ENCODE measurements at places on chromosomes 4 and X.
A peak's percentile ranks its signal among the peaks of the same experiment; 100 is the strongest.

DNA sequence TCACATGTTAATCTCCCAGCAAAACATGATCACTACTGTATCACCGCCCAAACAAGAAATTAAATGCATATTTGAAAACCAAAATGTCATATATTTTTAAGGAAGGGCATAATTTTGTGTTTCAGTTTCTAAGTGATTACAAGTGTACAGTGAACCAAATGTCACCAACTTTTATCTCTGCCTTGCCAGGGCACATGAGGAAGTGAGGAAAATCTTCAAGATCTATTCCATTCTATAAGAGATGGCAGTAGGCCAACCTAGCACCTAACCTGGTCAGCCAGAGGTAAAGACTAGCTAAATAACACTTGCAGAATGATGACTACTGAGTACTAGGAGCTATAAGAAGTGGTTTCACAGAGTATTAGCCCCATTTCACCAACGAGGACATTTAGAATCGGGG is 107.2 kb downstream of the ATP11C start:
- no peak for DNase-seq

DNA sequence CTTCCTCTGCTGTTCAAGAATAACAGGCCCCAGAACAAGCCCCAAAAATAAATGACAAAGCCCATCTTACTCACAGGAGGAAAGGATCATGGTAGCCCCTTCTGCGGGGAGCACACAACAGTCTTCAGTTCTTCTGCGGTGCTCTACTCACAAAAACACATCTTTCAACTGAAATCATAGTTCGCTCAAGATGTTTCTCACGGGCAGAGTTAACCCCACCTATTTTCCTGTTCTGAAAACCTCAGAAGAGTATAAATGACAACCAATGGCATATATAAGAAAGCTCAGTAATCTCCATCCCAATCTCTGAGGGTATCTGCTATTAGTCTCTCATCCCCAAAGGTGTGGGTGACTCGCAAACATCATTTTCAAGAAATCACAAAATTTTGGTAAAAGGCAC is at the start of gene TXK:
Gene TXK (minus strand): TSS at position 170 of the 400 bp plus-strand sequence. CDS start 80 bp downstream, at position 90.
- no peak for DNase-seq

GRCh38 chr4:13611283-13611842 is 16.2 kb downstream of the BOD1L1 start:
- DNase-seq = no peak

- no peak for DNase-seq
Measured at GRCh38 chr4:157804986-157805385, 367.8 kb downstream of the GASK1B start.

DNA sequence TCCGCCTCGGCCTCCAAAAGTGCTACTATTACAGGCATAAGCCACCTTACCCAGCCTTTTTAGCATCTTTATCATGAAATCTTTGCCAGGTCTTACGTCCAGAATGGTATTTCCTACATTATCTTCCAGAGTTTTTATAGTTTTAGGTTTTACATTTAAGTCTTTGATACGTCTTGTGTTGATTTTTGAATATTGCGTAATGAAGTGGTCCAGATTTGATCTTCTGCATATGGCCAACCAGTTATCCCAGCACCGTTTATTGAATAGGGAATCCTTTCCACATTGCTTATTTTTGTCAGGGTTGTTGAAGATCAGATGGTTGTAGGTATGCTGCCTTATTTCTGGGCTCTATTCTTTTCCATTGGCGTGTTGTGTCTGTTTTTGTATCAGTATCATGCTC is 349.6 kb downstream of the KCTD8 start:
- DNase-seq = no peak

GRCh38 chr4:17336524-17336961 is 175.3 kb downstream of the QDPR start:
- peak; percentile 77 for DNase-seq

- no peak for DNase-seq
Measured at GRCh38 chr4:85826060-85826678, 351.2 kb downstream of the ARHGAP24 start.

DNA sequence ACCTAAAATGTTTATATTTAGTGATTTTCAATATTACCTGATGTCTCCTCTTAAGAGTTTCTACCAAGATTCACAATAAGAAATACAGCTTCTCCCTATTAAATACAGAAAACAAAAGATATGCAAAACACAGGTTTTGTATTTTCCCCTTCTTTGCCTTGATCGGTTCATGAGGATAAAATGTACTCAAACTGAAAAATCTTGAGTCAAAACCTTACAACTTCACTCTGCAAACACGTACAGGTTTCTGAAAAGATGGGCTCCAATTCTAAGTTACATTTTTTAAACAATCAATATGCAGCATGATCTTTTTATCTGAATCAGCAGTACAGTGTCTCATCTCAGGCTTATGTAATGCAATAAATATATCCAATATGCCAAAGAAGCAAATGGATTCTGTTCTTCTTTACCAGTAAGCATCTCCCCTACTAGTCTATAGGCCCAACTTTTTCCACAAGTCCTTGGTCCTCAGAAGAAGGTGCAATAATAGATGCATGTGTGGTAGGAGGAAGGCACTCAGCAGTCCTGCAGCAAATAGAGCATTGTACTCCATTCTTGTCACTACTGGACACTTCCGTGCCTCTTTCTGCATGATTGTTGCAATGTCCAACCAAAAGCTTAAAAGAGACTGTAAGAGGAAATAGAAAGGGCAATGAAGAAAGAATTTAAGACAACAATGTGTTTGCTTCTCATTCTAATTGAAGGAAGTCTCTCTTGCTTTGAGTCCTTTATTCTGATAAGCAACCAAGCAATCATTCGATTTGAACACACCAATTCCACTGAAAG is 3.2 kb downstream of the MAPK10 start:
- no peak for DNase-seq

DNA sequence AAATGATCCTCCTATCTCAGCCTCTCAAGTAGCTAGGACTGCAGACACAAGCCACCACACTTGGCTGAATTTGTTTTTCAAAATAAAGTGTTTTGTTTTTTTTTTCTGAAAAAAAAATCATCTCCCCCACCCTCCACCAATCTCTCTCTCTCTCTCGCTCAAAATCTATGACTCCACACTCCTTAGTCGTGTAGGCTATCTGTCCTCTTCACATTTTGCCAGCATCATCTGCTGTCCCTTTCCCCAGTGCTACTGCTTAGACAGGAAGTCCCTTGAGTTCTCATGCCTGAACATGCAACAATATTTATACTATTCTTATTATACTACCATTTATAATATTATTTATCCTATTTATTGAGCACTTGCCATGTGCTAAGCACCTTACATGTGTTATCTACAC is 80.7 kb upstream of the TMEM164 start:
- DNase-seq = no peak

DNA sequence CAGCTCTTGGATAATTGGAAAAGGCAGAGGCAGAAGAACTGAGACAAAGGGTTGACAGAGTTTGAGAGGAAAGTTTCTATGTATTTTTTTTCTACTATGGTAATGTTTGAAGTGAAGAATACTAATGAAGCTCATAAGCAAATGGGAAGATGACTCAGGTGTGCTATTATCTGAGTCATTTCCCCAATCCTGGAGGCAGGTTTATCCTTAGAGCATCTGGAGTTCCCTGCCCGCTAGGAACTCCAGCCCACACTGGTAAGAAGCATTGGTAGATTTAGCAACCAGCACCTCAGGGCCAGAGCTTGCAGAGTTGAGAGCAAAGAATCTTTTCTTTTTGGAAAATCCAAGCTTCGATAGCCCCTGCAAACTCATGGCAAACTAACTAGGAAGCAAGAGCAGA is 55.2 kb downstream of the DOCK11 start:
- no peak for DNase-seq

- DNase-seq = no peak
Measured at GRCh38 chrX:5791721-5792120, 436.9 kb downstream of the NLGN4X start.

- no peak for DNase-seq
Measured at GRCh38 chrX:23811108-23811651, 28.2 kb downstream of the SAT1 start.

DNA sequence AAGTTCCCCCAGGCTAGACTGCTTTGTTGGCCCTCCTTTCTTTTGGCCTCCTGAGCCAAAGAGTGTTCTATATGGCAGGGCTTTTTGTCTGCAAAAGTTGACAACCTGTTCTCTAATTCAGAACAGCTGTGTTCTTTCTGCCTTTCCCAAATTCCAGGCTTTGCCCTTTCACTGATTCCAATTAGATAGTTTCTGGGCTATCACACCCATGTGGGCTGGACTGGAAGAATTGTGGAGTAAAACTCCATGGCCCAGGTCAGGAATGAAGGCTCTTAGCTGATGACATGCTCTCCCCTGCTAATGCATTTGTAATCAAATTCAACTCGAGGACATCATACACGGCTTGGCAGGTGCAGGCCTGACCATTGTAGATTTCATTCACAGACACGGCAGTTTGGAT is 19.4 kb downstream of the BMP3 start:
- no peak for DNase-seq

DNA sequence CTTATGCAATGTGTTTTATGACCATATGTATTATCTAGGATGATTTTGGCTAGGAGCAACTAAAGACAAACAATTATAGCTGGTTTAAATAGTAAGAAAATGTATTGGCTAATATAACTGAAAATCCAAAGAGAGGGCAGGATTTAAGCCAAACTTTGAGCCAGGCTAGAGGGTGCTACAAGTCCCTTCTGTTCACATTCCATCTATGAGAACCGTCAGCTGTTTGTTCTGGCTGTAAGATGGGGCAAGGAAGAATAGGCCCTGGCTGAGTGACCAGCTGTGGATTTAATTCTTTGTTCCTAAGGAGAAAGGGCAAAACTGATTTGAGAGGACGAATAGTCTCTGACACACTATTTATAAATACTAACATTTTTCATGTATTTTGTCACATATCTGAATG is 79.2 kb upstream of the UGT8 start:
- DNase-seq = no peak

DNA sequence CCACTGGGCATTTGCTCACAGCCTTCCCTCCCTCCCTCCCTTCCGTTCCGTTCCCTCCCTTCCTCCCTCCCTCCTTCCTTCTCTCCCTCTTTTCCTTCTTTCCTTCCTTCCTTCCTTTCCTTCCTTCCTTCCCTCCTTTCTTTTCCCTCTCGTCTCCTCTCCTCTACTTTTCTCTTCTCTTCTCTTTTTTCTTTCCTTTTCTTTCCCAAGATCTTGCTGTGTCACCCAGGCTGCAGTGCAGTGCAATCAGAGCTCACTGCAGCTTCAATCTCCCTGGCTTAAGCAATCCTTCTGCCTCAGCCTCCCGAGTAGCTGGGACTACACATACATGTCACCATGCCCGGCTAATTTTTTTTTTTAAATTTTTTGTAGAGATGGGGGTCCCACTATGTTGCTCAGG is 26.7 kb upstream of the ING2 start:
- no peak for DNase-seq

- no peak for DNase-seq
Measured at GRCh38 chr4:113756005-113756410, 5.5 kb downstream of the CAMK2D start.

DNA sequence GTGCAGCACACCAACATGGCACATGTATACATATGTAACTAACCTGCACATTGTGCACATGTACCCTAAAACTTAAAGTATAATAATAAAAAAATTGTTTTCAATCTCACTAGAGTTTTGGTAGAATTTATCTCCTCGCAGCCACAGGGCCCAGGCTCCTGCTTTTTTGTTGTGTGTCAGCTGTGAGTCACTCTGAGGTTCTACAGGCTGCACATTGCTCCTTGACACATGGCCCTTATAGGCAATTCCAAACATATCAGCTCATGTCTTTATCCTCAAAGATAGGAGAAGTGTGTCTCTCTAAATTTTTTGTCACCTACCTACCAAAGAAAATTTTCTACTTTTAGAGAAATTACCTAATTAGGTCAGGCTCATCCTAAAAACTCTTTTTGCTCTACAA is 252.1 kb upstream of the ADGRL3 start:
- no peak for DNase-seq

DNA sequence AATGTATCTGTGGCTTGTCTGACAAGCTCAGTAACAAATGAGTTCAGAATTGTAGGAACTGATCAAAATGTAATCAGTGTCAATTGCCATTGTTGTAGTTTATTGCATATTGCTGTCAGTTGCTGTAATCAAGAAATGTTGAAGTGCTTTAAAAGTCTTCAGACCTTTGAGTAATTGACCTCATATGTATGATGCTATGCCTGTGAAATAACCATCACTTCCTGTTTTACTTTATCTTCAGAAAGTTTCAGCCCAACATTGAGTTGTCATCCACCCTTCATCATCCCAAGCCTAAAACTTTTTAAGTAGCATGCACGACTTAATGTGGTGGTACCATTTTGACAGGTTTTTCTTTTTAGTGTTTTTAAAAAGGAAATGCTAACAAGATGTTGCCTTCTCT is 212.4 kb downstream of the ARHGAP10 start:
- DNase-seq = no peak

- DNase-seq = no peak
Measured at GRCh38 chrX:108036298-108036973, 8.4 kb upstream of the VSIG1 start.

GRCh38 chr4:105851196-105851595 is 44.1 kb upstream of the NPNT start:
- DNase-seq = no peak

DNA sequence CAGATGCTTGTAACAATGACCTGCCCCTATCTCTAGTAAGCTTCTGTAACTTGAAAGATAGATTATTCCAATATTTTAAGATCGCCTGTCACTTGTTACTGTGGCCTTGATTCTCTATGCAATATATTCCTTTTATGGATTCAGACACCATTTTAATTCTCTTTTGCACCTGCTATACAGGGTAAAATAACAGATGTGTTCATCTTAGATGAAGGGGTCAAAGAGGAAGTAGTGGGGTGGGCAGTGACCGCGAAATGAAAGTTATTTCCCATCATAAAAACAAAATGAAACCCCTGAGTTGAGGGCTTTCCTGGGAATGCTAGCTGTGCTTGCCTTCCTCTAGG is 175.9 kb downstream of the TSPAN5 start:
- no peak for DNase-seq
